ENCODE measurements at places on chromosomes 5 and 9.

DNA sequence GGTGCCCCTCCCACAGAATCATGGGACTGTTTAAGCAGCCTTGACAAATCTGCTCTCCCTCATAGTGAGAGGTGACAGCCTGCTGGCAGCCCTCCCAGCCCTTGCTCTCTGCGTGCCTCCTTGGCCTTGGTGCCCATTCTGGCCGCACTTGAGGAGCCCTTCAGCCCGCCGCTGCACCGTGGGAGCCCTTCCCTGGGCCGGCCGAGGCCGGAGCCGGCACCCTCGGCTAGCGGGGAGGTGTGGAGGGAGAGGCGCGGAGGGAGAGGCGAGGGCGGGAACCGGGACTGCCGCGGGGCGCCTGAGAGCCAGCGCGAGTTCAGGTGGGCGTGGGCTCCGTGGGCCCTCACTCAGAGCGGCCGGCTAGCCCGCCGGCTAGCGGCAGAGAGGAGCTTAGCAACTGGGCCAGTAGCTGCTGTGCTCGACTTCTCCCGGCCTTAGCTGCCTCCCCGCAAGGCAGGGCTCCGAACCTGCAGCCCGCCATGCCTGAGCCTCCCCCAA lies 125.9 kb upstream of the MYO10 start:
- no peak for DNase-seq

DNA sequence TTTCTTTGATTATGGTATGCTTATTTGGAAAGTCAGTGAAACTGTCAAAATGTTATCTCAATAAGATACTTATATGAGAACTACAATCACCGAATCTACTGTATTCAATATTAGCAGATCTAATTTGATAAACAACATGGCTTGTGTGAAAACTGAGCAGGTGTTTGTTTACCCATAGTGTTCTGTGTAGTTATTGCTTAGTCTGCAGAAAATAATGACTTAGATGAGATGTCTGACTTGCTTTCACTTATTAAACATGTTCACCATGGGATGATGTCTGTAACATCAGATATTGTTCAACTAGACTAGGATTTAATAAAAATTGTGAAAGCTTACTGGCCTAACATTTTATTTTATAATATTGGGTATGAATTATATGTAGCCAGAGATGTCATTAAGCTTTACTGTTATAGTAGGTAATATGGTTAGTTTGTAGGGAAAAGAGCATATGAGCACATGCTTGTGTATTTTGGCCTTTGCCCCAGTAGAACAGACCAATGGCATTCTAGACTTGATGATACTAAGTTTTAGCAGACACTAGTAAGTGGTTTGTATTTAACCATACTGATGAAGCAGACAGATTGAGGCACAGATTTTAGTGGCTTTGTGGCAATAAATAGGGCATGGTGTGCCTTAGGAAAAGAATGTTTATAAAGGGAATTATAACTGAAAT lies 16.4 kb downstream of the SUB1 start:
- no peak for DNase-seq

DNA sequence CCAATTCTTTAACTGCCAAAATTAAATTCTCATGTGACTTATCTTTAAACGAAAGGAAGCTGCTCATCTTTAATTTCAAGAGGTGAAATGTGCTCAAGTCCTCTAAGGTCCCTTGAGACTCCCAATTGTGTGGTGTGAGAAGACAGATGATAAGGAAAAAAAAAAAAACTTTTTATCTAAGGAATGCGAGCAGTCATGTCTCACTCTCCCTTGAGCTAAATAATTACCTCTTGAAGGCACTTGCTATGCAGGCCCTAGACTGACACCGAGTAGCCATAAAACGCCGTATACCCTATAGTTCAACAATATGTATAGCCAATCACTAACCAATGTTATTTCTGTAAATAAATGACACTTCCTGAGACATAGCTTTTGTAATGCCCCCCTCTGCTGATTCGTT lies 1.5 kb upstream of the DTWD2 start:
- DNase-seq: no peak

DNA sequence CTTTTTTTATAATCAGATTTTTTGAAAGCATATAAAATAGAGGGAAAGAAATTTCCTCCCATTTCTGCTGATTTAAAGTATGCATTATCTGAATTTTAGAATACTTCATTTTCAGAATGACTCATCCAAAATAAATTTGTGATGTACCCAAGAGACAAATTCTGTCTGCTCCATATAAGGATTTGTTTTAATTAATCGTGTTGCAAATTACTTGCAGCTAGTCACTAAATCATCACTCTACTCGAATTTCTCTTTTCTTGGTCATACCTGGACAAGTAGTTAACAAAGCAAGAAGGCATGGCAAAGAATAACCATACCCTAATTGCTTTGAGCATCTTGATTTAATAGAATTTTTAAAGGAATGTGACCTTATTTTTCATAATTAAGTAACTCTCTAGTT lies 284.1 kb upstream of the GRAMD2B start:
- no peak for DNase-seq

- no peak for DNase-seq
Measured at GRCh38 chr9:109730228-109730627, 49.8 kb upstream of the PALM2AKAP2 start.

- DNase-seq: no peak
Measured at GRCh38 chr9:126614455-126615244, 922 bp downstream of the LMX1B start.

- no peak for DNase-seq
Measured at GRCh38 chr9:79080536-79080935, 491.2 kb upstream of the TLE4 start.

DNA sequence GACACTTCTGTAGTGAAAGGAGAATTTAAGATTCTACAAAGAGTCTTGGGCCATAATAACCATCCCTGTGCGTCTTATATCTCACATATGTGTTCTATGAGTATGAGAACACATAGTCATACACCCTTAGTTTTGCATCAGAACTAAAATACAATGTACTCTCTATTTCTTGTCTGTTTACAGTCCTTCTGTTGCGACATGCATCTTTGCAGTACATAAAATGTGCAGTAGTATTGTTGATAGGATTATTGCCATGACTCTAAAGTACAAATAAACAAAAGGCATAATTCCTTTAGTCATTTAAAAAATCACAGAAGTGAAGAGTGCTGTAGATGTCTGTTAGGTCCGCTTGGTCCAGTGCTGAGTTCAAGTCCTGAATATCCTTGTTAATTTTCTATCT lies 201.9 kb downstream of the NR3C1 start:
- DNase-seq: no peak

DNA sequence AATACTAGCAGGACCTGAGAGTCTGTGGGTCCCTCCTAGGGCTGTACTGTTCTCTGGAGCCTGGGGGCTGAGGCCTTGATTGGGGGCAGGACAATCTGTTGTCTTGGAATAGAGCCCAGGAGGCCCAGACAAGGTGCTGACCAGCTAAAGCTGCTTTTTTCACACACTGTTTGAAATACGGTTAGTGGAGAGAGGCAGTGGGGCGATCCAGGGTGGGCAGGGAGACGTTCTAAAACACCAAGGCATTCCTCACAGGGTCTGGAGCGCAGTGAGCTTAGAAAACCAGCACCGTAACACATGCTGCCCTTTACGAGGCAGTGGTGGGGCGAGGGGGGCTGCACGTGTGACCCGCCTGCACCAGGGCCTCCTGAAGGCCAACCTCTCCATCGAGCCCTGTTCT lies 55.1 kb downstream of the EHMT1 start:
- DNase-seq: no peak

DNA sequence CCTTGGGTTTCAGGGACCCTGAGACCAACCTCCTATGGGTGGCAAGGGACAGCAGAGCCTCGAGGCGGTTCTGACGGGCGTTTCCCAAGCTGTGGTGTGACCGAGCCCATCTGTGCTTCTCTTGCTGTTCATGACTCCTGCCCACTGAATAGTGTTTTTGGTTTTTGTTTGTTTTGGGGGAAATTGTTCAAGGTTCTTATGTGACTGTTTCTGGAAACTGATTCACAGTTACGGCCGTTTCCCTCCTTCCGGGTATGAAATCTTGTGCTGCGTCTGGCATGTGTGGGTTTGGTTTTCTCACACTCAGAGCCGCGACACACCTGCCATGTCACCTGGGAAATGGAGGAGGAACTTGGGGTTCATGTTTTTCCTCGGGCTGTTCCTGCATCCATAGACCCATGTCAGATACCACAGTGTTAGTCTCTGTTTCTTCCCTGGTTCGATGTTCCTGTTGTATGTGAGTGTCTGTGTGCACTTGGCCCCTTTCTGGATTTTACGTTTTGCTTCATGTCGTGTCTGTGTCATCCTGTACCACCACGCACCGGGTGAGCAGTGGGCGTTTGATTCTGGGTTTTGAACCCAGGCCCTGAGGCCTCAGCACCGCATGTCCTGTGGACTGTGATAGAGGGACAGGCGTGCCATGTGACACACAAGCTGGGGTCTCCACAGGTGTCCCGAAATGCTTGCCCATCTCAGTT lies 28.8 kb downstream of the FBXW5 start:
- DNase-seq: no peak

GRCh38 chr5:30878746-30879145 lies 314.7 kb upstream of the CDH6 start:
- DNase-seq: no peak

- no peak for DNase-seq
Measured at GRCh38 chr5:78843436-78843835, 141.7 kb downstream of the ARSB start.

DNA sequence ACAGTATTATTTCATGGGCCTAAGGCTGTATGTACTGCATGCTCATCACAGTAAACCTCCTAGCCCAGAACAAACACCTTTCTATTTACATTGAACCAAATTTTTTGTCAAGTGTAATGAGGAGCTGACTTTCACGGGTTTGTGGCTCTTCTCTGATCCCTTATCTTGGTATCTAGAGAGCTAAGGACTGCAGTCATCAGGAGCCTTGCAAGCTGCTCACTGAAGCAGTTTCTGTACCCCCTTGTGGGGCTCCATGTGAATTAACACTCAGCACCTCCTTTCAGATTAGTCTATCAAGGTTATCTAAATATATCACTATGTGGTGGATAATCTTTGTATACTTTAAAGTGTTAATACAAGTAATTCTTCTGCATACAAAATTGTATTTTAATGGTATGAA lies 108.2 kb downstream of the AUH start:
- DNase-seq: no peak

DNA sequence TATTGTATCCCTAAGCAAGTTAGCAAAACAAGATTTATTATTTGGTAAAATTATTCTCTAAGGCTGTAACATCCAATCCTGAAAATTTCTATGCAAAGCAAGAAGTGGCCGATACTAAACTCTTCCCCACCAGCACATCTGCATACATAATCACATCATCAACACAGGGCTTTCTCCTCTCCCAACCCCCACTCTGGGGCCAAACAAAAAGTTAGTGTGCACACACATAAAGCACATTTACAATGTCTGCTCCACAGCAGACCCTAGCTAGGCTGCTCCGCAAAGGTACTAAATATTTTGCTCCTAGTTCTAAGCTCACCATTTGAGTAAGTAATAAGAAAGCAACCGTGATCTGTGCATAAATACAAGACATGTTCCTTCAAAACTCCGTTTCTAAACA lies 3.6 kb downstream of the RNF130 start:
- no peak for DNase-seq

- no peak for DNase-seq
Measured at GRCh38 chr5:17203329-17204132, 13.9 kb upstream of the BASP1 start.

GRCh38 chr9:19597176-19597575 lies 188.4 kb downstream of the ACER2 start:
- DNase-seq: no peak

DNA sequence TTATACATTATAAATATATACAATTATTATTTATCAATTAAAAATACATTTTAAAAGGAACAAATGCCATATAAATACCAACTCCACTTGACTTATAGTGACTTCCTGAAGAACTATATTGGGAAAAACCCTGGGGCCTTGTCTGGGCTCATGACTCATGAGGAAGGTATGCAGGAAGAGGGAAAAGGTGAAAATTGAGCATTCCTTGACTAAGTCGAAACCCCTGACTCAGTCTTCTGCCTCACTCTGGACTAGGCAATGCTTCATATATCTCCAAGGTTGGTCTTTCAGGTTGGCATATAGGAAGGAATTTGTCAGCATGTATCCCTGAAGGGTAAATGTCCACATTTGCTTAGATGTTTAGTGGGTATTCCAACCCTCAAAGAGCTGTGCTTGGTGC lies 78.5 kb downstream of the SH3TC2 start:
- no peak for DNase-seq

DNA sequence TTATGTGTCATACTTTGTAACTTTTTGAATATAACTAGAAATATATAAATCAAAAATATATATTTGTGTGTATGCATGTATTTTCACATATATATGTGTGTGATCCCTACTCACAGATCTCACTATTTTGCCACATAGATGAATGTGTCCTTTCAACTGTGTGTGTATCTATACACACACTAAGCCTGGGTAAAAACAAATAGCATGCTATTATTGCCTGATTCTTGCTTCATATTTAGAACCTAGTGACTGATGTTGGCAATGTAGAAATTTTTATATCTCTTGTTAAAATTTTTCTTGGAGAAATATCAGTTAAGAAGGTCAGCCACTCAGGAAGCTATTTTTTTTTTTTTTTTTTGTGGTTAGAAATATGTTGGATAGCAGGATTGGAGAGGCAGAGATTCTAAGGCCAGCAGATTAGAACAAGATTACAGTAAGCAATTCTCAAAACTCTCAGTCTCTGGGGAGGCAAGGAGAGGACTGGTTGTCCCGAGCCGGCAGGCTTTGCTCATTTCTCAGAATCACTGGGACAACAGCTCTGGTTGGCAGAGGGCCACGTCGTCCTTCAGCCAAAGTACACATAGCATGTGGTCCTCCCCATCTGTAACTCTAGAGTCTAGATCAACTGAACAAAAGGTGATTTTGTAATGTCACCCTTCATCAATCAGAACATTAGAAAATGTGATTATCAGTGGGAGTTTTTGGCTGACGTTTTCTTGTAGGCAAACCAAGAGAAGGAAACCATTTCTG lies 19.7 kb downstream of the C6 start:
- DNase-seq: no peak

GRCh38 chr9:35464141-35465025 lies 25.5 kb upstream of the RUSC2 start:
- no peak for DNase-seq

DNA sequence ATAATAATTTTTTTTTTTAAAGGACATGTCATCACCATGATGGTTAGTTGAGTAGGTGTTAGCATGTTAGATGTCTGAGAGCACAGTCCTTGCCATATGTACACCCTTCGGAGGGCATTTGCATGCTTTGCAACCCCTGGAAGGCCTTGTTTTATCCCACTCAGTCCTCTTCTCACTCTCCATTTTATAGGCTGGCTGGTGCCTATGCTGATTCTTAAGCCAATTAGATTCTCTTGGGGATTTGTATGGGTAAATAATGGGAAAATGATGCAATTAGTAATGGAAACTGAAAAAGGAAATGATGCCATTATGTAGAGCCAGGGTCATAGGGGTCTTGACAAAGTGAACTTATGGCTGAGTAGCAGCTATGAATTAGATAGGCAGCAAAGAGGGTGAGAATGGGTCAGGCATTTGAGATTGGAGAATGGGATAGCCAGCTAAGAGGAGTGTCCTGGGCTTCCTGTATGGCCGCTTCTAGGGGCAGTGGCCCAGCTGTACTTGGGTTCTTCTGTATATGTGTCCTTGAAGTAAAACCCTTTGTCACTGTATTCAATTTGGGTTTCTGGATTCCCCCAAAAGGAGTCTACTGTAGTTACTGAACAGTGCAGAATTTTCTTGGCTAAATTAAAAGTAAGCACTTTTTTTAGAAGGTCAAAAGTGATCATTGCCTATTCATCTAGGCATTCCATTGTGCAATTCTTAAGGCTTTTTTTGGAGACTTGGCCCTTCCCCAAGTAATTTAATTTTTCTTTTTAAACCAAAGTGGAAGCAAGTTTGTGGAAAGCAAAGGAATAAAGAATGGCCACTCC lies 31.6 kb downstream of the LRRTM2 start:
- no peak for DNase-seq

- DNase-seq: no peak
Measured at GRCh38 chr9:91066042-91066415, 264.4 kb downstream of the SYK start.
